ENCODE measurements at places on chromosomes 6 and 20.

DNA sequence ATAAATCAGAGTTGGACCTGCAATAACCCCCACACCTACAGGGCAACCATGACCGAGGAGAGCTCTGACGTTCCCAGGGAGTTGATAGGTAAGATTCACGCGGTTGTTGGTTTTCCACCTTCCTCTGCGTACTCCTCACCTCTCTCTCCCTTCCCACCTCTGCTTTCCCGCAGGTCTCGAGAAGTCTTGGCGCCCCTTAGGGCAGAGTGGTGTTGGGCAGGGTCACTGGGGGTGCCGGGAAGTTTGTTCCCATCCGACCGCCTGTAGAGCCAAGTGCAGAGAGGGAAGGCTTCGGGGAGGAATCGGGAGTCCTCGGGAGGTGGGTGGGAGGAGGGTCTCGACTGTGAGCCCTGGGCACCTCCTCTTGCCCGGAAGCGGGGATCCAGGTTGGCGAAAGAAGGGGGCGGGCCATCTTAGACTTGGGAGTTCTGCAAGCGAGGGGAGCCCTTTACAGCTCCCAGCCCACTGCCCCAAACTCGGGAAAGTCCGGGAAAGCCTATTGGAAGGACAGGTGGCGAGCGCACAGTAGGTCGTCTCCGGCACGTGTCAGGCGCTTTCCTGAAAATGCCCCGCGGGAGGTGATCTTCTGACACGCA is 672 bp downstream of the CARMIL1 start:
- no peak for DNase-seq

GRCh38 chr6:24996269-24996836 is 60.6 kb upstream of the RIPOR2 start:
- DNase-seq: no peak

GRCh38 chr6:68226460-68226859 is 408.6 kb upstream of the ADGRB3 start:
- no peak for DNase-seq

GRCh38 chr20:33018169-33018931 is 10.8 kb downstream of the BPIFB2 start:
- no peak for DNase-seq

- no peak for DNase-seq
Measured at GRCh38 chr6:75926293-75927168, 145.9 kb downstream of the IMPG1 start.

DNA sequence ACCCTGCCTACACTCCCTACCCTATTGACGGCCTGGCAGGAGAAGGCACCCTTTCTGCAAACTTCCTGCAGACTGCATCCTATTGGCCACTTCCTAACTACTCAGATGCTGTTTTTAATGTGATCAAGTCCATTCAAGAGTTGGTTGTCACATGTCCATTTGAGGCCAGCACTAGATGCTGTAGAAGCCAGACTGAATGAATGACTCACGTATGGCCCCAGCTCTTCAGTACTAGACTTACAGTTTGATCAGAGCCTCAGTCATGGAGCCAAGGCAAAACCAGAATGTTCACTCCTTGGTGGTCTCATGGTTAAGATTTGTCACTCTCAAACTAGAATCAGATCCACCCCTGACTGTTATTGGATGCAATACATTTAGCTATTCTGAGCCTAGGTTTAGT is 101.7 kb downstream of the OPRM1 start:
- no peak for DNase-seq

DNA sequence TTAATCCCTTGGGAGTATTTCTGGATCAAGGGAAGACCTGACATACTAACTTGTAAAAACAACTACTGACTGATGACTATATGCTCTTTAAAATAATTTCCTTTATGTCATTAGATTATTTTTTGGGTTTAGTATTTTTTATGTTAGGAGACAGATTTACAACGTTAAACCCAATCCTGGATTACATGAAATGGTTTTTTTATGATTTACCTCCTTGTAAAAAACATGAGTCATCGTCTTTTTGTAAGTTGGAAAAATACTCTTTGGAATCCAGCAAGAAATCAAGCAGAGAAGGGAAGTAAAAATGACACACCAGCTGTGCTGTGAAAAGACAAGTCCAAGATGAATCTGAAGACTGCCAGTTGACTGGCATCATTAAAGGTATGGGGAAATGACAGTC is 6.7 kb downstream of the STK4 start:
- DNase-seq: no peak

DNA sequence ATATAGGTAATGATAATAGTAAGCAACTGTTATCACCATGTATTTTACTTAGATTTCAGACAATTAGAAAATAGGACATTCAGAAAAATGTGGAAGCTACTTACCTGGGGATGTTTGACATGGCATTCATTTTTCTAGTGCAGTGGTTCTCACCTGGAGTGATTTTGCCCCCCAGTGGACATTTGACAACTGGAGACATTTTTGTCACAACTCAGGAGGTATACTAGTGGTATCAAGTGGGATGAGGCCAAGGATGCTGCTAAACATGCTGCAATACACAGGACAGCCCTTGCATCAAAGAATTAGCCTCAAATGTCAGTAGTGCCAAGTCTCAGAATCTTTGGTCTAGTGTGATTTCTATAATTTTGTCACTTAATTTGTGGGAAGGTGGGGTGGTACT is 36.1 kb downstream of the NUS1 start:
- DNase-seq: no peak

GRCh38 chr6:127365874-127366273 is 22.5 kb upstream of the ECHDC1 start:
- no peak for DNase-seq

- no peak for DNase-seq
Measured at GRCh38 chr6:138293428-138294395, 75.4 kb upstream of the PBOV1 start.

- DNase-seq: no peak
Measured at GRCh38 chr6:44138717-44139350, 11.5 kb downstream of the TMEM63B start.

DNA sequence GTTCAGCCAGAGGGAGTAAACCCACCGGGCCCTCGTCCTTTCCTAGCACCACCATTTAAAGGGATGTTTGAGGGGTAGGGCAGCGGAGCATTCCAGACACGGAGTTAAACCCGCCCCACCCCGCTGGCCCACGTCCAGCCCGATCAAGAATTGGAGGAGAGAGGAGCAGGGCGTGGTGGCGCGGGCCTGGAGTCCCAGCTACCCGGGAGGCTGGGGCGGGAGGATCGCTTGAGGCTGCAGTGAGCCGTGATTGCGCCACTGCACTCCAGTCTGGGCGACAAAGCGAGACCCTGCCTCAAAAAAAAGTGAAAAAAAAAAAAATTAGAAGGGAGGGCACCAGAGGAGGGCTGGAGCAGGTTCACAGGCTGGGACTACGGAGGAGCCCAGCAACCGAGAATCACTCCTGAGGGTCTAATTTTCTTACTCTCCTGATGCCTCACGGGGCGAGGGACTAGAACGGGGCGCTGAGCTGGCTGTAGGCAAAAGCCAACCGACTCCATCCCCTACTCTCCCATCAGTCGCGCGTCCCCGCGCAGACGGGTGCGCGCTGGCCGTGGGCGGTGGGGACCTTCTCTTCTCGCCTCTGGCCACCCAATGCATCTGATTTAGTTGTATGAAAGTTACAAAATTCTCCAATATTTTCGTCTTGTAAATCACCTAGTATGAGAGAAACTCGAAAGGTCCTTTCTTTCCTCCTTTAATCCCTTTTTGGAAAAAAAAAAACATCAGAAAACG is 6.1 kb upstream of the HSPA1B start:
- peak; percentile 47 for DNase-seq

DNA sequence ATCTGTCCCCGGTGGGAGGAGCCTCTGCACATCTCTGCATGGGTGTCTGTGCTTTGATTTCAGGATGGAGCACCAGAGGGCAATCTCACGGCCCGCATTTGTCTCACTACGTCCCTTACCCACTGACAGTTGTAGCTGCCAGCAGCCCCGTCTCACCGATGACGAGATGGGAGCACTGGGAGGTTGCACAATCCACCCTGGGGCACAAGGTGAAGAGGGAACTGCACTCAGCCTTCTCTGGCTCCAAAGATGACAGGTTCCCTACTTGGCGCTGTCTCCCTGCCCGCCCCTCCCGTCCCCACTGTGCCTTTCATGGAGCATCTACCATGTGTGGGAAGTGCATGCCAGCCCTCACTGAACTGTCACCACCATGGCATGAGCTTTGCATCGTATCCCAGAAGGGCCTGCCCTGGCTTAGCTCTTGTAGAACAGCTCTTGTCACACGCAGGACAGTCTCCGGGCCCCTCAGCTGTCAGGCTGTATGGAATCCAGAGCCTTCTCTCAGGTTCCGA is 99.9 kb upstream of the PMEPA1 start:
- DNase-seq: no peak

DNA sequence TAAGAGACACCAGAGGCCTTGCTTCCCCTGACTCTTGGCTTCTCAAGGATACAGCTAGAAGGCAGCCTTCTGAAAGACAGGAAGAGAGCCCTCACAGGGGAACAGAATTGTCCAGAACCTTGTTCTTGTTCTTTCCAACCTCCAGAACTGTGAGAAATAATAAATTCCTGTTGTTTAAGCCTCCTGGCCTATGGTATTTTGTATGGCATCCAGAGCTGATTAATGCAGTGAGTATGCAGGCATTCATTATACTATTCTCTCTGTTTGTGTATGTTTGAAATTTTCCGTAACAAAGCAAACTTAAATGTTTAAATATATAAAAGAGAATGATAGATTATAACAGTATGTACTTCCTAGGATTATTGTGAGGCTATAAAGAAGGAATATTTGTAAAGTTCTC is 903.4 kb upstream of the FLRT3 start:
- DNase-seq: no peak

DNA sequence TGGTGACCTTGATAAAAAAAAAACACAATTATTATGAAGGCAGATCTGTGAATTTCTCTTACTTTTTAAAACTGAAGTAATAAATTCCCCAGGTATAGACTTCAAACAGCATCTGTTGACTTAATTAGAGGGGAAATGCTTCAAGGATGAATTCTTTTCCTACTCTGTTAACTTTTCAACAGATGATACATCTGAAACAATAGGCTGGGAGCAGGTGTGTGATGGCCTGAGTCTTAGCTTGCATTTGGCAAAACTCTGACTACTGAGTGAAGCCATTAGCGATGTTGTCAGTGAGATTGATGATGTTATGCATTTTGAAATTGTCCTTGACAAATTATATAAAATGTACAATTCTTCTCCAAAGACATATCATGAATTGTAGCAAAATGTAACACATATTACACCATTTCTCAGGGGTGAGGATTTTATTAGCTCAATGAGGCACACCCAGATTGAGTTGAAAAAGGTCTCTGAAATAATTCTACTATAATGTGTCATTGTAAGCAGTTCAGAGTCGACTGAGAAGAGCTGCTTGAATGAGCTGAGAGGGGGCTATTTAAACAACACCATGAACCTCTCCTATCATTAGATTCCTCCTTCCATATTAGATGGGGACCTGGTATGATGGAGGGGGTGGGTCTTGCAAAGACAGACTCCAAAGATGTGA is 39.6 kb upstream of the OGFRL1 start:
- no peak for DNase-seq

All from stimulated activated CD8-positive, alpha-beta memory T cell treated with anti-CD3 and anti-CD28 coated beads, Interleukin-12 subunit alpha, Interleukin-12 subunit beta, amount 100 ng/mL, for 4 hours (primary cell).